GM20000 (cell line): ENCODE measurements at places on chromosomes 2 and 18.

DNA sequence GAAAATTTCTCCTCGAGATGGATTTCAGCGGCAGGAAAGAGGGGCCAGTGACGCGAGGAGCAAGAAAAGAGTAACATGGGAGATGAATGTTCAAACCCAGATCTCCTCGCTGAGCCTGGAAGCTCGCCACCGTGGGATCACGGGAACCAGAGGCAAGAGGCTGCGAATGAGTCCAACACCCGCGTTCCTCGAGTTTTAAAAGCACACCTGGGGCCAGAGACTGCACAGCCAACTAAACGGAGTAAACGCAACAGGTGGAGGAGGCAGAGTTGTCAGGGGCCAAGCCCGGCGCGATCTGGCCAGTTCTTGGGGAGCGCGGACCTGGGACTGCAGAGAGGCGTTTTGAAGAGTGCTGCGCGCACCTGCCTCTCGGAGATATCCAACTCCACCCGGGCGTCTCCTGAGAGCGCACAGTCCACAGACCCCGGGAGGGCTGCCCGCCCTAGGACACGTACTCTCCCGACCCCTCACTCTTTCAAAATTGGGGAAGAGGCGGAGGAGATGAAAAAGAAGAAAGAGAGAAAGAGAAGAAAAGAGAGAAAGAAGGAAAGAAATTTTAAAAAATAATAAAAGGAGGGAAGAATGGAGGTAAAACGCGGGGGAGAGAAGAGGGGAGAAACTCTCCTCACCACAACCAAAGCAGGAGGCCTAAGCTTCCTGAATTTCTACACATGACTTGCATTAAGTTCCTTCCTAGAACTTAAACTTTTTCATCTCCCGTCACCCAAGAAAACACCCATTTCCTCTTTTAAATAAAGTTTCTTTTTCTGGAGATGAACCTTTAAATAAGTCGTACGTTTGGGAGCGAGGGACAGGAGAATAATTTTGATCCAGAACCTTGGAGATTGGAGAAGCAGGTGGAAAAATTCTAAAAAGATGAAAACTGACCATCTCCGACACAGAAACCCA, 5.3 kb upstream of the PAX3 start:
- no peak for DNase-seq

DNA sequence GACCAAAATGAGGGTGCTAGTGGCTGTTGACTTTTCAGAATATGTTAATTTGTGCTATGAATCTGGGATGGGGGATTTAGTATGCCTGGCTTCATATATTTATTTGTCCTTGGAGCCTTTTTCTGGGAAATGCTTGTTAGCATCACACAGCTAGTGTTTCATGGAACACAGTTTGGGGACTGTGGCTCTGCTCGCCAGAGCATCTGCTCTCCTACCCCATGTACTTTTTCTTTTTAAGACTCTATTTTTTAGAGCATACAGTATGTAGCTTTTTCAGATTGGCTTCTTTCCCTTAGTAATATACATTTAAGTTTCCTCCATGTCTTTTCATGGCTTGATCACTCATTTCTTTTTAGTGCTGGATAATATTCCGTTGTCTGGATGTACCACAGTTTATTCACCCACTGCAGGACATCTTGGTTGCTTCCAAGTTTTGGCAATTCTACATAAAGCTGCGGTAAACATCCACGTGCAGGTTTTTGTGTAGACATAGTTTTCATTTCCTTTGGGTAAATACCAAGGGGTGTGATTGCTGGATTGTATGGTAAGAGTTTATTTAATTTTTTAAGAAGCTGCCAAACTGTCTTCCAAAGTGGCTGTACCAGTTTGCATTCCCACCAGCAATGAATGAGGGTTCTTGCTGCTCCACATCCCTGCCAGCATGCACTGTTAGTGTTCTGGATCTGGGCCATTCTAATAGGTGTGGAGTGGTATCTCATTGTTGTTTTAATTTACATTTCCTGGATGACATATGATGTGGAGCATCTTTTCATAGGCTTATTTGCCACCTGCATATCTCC, 44.1 kb downstream of the EFR3B start:
- DNase-seq, result no peak

DNA sequence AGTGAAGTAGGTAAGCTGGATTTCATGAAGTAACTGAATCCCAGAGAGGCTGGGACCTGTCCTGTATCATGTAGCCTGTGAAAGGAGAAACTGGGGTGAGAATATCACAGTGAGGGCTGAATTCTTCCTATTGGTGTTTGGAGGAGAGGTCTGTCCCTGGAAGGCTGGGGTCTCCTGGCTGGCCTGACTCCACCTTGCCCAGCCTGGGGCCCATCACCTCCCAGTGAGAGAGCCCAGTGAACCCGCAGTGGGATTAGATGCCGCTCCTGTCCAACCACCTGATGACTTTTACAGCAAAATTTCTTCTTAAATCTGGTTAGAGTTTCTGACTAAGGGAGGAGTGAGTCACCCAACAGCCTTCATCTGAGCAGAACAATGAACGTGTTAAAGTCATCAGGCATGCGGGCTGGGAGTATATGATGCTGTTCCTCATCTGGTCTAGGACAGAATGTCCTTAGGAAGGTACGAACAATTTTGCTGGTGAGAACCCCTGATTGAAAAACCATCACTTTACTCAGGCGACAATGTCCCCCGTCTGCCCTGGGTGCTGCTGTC, 152.9 kb downstream of the LPIN1 start:
- no peak for DNase-seq

DNA sequence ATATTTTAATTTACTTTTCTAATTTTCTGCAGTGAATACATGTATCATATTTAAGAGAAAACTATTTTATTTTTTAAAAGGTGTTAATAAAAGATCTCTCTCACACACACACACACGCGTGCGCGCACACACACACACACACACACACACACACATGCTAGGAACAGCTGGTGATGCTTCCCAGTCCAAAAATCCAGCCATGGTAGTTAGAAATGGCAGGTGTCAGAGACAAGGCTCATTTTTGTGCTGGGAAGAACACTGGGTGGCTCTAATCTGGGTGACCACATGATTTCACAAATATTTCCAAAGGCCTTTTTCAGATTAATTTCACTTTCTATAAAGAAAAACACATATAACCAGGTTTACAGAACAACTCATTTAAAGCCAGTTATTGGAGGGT, 104.5 kb upstream of the NCK2 start:
- no peak for DNase-seq

- DNase-seq, result no peak
Observed at GRCh38 chr18:48018851-48019250, 88.4 kb upstream of the SMAD2 start.

- DNase-seq, result no peak
Observed at GRCh38 chr2:16487686-16488085, 177.9 kb downstream of the CYRIA start.

DNA sequence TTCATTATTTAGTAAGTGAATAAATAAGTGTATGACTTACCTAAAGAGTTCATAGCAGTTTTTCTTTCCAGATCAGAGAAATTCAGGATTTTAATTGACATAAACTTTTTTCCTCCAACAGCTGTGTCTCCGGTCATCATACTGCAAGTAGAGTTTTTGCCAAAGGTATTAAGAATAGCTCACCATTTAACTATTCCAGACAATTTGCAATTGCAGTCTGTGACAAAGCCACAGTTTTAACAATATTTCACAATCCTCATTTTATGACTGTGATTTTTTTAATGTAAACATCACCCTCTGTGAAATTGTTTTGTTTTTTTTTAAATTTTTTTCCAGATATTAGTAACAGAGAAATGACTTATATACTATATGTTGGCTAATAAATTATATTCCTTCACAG, 199.1 kb downstream of the TRIB2 start:
- DNase-seq, result no peak

DNA sequence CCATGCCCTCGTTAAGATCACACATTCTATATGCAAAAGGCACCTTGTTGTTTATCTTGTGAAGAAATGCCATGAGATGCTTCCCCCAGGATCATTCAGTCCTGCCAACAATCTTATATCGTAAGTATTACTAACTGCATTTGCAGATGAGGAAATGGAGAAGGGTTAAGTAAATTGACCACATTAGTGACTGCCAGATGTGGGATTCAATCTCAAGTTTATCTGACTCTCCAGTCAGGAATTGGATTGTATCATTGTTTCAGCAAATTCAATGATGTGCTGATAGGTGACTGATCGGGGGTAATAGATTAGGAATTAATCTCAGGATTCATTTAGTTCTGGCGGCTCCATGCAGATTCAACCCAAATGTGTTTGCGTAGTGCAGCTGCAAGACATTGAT, 106.2 kb downstream of the CNTNAP5 start:
- DNase-seq, result no peak

DNA sequence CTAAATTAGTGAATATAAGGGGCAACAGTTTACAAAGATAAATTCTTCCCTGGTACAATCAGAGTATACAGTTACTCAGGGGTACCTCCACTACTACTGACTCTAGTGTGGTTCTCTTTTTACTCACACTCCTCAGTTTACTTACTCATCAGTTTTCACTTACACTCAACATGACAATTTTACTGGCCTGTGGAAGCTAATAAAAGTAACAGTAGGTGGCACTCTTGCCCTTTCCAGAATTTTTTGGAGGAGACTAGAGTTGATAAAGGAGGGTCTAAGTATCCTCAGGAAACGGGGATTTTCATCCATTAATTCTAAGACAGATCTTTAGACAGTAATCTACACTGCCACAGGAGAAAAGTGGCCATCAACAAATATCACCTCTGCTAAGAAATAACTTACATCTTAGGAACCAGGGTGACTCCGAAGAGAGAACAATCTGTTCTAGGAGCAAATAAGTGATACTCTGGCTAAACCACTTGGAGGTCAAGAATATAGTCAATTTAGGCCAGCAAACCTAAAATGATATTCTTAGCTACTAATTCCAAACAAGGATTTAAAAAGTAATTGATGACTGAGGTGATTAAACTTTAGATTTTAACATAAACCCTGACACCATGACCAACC, 61.3 kb downstream of the ATL2 start:
- peak; percentile 25 for DNase-seq

GRCh38 chr2:30747206-30747605, 60.0 kb downstream of the CAPN13 start:
- DNase-seq, result no peak

- no peak for DNase-seq
Observed at GRCh38 chr2:173109253-173110188, 33.9 kb downstream of the MAP3K20 start.

DNA sequence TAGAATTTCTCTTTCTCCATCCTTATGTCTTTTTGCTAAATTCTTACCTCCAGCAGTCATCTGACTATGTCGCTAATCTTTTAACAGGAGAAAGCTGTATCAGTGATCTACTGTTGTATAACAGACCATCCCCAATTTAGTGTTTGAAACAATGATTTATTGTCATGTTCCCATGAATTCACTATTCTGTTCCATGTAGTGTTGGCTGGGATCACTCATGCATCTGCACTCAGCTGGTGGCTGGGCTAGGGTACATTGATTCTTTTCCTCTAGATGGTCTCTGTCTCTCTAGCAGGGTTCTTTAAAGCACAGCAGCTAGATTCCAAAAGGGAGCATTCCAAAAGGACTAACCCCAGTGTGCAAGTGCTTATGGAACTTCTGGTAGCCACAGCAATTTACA, 184.2 kb upstream of the FANCL start:
- DNase-seq, result no peak

GRCh38 chr2:133810559-133810958, 242.3 kb upstream of the NCKAP5 start:
- DNase-seq, result no peak

DNA sequence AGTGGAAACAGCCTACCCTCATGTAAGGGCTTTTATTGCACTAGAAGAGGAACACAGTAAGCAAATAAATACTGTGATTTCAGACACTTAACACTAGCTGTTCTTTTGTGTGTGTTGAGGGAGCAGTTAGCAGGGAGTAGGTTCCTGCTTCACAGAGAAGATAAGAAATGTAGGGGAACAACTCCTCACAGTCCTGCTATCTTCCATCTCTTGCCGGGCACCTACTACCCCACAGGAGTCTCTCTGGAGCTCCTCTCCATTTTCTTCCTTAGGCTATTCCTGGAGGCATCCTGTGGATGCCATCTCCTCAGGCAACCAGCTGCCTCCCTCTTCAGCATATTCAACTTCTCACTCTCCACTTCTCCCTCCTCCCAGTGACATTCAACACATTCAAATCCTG, 145.0 kb downstream of the SRBD1 start:
- no peak for DNase-seq

DNA sequence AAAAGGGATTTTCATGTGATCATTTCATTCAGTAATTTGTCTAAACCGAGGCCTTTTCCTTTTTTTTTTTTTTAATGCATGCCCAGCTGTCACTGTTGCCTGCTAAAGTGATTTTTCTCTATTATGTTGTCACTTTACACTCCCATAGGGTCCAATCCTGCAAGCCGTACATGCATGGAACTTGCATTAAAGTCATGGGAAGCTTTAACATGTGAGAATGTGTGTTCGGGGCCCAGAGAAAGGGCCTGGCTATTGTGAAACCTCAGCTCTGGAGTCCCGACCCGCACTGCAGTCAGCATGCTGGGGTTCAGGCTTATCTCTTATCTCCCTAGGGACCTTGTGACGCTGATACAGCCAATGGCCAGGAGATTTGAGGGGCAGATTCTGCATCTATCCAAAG, 474.6 kb downstream of the SLC4A3 start:
- no peak for DNase-seq

DNA sequence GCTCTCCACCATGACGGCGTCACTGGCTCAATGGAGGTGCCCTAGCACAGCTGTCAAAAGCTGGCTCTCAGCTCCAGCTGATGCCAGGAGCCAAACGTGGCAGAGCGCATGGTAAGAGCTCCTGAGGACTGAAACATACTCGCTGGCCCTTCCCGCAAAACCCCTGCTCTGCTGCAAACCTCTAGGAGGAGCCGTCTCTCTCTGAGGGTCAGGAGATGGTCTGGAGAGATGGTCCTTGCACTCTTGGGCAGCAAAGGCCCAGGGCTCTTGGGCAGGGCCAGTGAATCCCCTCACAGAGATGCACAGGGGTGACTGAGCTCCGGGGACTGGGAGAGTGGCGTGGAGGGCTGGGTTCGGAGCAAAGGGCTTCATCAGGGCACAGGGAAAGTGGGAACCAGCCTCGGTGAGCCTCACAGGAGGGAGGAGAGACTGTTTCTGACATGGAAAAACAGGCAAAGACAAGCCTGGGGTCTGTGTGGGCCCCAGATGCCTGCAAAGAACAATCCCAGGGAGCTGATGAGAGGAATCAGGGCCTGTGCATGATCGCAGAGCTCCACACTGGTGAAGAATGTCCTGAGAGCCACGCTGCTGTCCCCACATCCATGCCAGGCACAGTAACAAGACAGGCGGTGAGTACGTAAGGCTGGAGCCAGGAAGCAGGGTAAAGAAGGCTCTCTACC, 17.2 kb downstream of the SNORC start:
- no peak for DNase-seq
